CD8-positive, alpha-beta memory T cell (primary cell): ENCODE measurements at places on chromosomes 2 and 18. TPM values are rescaled to one million over a fixed set of nuclear protein-coding genes. Genes with fewer than 3 reads are reported as not detected.

GRCh38 chr2:172702451-172702850, 33.2 kb upstream of the RAPGEF4 start:
- H3K4me1 ChIP-seq = no peaks in the 10 kb centered on the region
- H3K27ac ChIP-seq = no peak overlapping the region
- H3K36me3 ChIP-seq = no peaks in the 10 kb centered on the region
- no peak for DNase-seq
- peaks cover 5% of the 10 kb centered on the region for H3K27me3 ChIP-seq

DNA sequence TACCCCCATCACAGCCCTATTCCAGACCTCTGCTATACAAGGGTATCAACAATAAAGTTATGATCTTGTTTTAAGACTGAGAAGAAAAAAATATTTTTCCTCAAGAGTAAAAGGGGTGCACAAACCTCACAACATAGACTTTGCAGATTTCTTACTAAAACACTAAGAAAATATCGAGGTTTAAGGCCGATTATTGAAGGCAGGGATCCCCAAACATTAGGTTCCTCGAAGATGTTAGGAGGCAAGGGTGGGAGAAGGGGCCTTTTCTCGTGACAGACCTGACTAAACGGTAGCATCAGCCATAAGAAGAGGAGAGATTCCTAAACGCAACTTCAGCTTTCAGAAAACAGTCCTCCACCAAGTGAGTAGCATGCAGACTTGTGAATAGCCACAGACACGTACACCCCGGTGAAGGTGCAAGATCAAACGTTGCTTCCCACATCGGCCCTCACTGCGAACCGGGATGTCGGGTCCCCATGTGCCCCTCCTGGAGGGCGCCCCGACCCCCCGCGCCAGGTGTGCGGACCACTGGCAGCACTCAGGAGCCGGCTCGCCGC, 678 bp downstream of the PIAS2 start:
- peak; percentile 60 for DNase-seq
- H3K27ac ChIP-seq = peak overlapping the region; percentile 56
- H3K4me1 ChIP-seq = peaks cover 23% of the 10 kb centered on the region
- H3K27me3 ChIP-seq = no peaks in the 10 kb centered on the region

GRCh38 chr2:33529771-33530481, 53.5 kb downstream of the RASGRP3 start:
- H3K36me3 ChIP-seq = no peaks in the 10 kb centered on the region
- H3K27me3 ChIP-seq = no peaks in the 10 kb centered on the region
- DNase-seq = no peak
- H3K4me3 ChIP-seq = no peak overlapping the region
- no peaks in the 10 kb centered on the region for H3K4me1 ChIP-seq

DNA sequence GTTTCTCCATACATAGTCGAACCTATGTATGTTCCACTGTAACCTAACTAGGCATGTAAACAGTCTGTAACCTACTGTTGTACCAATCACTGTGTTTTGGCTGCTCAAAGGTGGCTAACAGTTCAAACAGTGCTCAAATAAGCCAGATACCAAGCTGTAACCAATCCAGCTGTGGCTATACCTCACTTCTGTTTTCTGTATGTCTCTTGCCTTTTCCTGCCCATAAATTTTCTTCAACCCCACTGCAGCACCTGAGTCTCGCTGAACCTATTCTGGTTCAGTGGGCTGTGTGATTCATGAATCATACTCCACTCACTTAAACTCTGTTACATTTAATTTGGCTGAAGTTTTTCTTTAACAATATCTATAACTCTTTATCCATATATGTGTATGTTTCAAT, 340.7 kb downstream of the LPIN1 start:
- no peaks in the 10 kb centered on the region for H3K27me3 ChIP-seq
- H3K4me1 ChIP-seq = no peaks in the 10 kb centered on the region
- no peak for DNase-seq

DNA sequence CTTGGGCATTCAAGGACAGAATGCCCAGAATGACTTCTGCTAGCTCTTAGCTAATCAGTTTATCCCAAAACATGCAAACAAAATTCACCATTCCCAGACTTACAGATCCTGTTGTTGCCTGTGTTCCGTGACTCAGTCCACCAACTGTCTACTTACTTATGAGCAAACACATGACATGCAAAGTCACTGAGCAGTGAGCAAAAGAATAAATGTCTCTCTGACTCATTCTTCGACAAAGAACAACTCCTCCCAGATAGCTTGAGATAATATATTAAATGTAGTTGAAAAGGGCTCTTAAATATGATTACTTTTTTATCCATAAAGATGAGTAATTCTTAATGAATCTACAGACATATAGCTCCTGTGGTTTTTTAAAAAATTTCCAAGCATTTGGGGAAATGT, 9.0 kb upstream of the CREG2 start:
- no peak for DNase-seq
- H3K27me3 ChIP-seq = peaks cover 6% of the 10 kb centered on the region
- no peaks in the 10 kb centered on the region for H3K36me3 ChIP-seq

DNA sequence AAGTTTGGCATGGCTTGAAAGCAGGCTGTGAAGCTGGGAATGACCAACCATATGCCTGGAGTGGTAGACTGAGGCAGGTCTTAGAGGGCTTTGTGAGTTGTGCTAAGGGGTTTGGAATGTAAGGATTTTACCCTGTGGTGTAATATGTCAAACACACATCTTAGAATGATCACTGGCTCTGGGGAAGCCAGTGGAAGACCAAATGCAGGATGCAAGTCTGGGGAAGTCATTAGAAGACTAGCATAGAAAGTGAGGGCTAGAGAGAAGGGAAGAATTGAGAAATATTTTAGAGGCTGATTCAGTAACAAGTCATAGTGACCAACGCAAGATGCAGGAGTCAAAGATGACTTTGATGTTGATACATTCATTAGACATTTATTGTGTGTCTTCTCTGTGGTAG, 3.5 kb upstream of the FHOD3 start:
- no peak overlapping the region for H3K4me3 ChIP-seq
- H3K27ac ChIP-seq = no peak overlapping the region
- no peaks in the 10 kb centered on the region for H3K36me3 ChIP-seq
- no peak for DNase-seq
- no peaks in the 10 kb centered on the region for H3K4me1 ChIP-seq

TUBA3E gene
- total RNA-seq = not detected

TMEM163 gene
- total RNA-seq = not detected

HMSD gene
- 9.8 TPM for total RNA-seq

AFF3 gene
- 0.48 TPM for total RNA-seq

PXDN gene
- total RNA-seq = 1.00 TPM

RALBP1 gene
- total RNA-seq = 41.0 TPM
